ENCODE measurements at places on chromosomes 7 and 10.

DNA sequence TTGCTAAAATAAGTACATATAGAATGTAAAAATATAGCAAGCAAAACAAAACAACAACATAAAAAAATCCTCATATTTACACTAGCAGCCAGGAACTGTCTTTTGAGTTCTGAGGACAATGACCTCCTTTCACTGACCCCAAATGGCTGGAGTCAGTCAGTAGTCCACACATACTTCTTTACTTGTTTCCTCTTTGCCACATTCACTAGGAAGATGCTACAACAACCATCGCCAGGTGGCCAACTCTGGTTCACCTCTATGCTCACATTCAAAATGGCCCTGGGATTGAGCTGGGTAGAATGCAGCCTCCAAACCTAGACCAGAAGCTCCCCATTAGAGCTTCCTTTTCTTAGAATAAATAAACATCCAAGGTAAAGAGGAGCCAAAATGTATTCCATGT, 356.2 kb downstream of the PLXNA4 start:
- DNase-seq = no peak

DNA sequence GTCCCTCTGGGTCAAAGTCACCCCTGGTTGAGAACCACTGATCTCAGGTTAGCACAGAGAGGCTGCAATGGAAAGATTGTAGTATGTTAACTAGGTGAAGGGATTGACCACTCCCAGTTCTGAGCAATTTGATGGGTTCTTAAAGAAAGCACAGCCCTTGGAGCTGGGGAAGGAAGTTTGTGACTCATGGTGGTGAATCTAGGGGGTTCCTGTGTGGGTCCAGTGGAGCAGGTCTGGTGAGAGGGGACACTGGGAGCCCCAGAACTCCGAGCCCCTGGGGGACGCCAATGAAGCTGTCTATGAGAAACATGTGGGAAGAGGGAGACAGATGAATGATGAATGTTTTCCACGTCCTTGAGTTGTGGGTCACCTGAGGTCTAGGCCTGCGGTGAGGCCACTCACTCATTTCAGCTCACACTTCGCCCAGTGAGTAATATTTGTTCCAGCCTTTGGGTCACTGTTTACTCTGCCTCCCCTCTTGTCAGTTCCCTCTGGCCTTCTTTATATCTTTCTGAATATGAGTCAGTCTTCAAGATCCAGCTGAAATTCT, 341.9 kb downstream of the LRMDA start:
- no peak for DNase-seq

DNA sequence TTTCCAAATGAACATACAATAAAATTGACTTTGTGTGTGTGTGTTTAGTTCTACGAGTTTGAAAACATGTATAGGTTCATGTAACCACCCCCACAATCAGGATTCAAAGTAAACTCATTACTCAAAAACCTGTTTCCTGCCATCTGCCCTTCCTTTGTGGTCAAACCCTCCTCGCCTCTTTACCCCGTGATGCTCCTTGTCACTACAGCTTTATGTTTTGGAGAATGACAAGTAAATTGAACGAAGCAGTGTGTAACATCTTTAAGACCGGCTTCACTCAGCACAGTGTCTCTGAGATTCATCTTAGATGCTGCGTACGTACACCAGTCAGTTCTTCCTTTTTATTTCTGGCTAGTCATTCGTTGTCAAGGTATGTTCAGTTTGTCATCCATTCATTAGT, 54.6 kb upstream of the MKI67 start:
- DNase-seq = peak; percentile 26

- DNase-seq = no peak
These were observed 59.8 kb downstream of the RAMP3 start for GRCh38 chr7:45217358-45217757.

DNA sequence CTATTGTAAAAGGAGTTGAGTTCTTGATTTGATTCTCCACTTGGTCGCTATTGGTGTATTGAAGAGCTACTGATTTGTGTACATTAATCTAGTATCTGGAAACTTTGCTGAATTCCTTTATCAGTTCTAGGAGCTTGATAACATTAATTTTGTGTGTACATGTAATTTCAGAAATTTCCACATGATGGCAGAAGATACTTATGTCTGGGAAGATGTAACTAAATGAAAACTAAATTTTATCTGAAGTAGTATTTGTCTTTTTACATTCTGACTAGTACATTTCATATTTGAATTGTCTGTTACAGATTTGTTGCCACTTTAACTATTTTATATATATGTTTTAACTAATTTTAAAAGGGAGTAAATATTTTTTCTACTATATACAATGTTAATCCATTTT, 27.6 kb downstream of the SDHAF3 start:
- DNase-seq = no peak

- no peak for DNase-seq
These were observed 15.9 kb downstream of the GBF1 start for GRCh38 chr10:102261196-102261595.

GRCh38 chr10:111990734-111991133, 192.8 kb downstream of the GPAM start:
- no peak for DNase-seq
